WERI-Rb-1 (cell line): ENCODE measurements at places on chromosomes 11 and 22.

- no peak for DNase-seq
Observed at GRCh38 chr22:37545703-37546436, 14.4 kb upstream of the CDC42EP1 start.

GRCh38 chr11:78365381-78365792 lies 52.2 kb downstream of the GAB2 start:
- no peak for DNase-seq

- no peak for DNase-seq
Observed at GRCh38 chr11:114196997-114197703, 99.0 kb upstream of the NNMT start.

GRCh38 chr11:15286465-15286864 lies 171.7 kb downstream of the INSC start:
- DNase-seq, result no peak

DNA sequence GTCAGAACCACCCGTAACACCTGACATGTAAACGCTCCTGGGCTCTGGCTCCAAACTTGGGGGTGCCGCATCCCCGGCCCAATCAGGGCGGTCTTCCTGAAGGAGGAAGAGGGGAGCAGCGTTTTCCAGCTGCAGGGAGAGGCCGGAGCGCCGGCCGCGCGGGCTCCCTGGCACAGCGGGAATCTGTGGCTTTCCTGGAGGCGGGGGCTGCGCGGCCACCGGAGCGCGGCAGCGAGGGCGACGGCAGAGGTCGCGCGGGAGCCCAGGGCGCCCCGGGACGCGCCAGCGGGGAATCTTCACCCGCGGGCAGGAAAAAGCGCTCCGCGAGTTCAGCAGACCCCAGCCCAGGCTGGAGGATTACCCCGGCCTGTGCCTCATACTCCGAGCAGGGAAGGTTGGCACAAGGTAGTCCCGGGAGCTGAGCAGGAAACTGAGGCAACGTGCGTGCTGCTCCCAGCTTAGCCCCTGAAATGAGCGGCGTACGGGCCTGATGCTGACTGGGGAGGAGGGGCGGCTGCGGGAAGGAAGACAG lies 600 bp upstream of the ESAM start:
- peak; percentile 46 for DNase-seq

GRCh38 chr11:27795955-27796861 lies 96.0 kb upstream of the BDNF start:
- no peak for DNase-seq
